Activated CD4-positive, alpha-beta memory T cell treated with anti-CD3 and anti-CD28 coated beads for 36 hours (primary cell): ENCODE measurements at places on chromosomes 16 and 17. TPM values are rescaled to one million over a fixed set of nuclear protein-coding genes. Genes with fewer than 3 reads are reported as not detected.

DNA sequence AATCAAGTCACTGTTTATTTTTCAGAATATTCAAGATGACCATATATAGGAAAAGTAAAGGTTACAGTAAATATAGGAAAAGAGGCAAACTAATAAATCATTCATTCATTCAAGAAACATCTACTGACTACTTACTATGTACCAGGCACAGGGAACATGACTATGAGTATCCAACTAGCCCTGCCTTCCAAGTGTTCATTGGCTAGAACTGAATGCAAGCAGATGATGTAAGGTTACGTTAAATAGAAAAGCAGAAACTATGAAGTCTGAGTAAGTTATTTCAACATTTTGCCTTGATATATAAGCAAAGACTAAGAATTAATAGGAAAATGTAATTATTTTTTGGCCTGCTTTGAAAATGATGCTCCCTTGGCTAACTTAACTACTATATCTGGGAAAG is 36.7 kb downstream of the SPAG9 start:
- DNase-seq = no peak

DNA sequence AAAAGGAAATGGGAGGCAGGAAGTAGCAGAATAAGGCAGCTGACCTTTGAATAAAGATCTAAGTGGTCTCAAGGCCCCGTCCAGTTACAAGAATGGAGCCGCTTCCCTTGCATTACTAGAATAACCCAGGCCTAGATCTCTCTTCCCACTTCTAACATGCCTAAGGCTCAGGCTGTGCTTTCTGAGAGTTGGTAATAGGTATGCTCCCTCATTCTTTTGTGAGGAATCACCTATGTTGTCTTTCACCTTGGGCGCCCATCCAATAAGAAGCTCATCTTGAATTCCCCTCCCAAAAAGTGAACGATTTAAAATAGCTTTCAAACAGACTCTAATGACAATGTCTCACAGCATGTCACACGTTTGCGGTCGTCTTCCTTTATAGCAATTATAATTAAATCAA is 101.2 kb downstream of the KCNJ2 start:
- DNase-seq = no peak

DNA sequence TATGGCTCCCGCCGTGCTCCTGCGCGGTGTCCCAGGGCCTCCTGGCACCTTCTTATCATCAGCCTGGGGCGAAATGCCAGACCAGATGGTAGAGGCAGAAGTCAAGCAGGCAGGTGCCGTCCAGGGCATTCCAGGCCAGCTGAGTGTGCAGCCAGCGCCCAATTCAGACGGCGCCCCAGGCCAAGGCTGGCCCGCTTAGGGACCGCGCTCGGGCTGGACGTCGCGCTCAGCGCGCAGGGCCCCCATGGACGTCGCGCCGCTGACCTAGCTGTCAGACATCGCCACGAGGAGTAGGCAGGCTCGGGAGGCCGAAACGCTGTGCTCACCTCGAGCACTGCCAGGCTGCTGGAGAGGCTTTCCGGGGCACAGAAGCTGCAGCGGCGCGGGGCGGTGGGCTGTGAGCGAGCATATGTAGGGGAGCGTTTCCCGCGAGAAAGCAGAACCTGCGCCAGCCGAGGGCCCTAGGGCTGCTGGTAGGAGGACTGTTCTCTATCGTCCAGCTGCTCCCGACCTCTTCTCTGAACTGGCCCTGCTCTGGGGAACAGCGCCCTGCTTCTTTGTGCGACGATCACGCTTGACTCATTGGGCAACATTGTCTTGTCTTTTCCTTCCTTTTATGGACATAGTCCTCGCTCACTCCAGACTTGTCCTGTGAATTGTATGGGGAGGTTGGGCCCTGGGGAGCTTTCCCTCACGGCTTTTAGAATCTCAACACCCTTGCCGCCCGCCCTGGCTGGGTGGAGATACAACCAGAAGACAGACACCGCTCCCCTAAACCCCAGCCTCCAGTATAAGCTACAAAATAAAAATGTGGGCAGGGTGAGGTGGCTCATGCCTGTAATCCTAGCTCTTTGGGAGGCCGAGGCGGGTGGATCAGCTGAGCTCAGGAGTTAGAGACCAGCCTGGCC is 8.4 kb upstream of the CA4 start:
- DNase-seq = no peak

GRCh38 chr17:82269882-82270500 is 3.5 kb downstream of the CSNK1D start:
- DNase-seq = no peak

DNA sequence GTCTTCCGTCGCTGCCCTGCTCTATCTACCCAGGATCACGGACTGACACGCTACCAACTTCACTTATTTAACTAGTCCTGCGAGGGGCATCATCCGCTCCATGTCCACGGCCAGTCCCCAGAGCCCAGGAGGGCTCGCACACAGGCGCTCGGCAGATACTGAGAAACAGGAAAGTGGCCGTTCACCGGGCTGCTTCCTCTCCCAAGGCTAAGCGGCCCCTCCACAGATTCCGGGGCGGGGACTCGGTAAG is 388 bp downstream of the OXLD1 start:
- peak; percentile 43 for DNase-seq

DNA sequence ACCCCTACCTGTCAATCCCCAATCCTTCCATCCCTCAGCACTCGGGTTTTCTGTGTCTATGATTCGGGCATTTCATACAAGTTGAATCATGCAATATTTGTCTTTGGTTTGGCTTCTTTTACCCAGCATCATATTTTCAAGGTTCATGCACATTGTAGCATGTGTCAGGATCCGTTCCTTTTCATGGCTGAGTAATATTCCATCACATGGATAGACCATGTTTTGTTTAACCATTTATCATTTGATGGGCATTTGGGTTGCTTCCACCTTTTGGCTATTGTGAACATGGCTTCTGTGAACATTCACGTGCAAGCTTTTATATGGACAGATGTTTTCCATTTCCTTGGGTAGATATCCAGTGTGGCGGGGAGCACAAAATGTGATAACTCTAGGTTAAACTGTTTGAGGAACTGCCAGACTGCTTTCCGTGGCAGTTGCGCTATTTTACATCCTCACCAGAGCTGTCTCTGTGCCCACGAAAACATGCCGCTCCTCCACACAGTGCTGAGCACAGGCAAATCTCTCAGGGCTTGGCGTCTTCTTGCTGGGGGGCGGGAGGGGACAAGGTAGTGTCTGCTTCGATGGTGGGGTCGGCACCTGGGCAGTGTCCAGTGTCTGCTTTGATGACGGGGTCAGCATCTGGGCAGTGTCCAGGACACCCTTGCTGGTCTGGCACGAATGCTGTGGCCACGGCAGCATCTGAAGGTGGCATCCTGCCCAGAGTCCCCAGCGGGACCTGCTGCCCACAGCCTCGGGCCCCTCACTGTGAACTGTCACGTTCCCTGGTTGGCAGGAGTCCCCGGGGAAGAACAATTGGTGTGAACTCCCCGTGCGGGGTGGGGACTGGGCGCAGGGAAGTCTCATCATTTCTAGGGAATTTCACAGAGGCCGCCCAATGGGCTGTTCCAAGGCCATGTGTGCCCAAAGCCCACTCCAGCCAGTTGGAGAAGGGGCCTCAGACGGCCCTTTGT is 32.4 kb upstream of the JPH3 start:
- DNase-seq = no peak

GRCh38 chr16:69438465-69438864 is 14.0 kb downstream of the CYB5B start:
- DNase-seq = no peak

The KRT28 gene
- not detected for total RNA-seq

The ZPBP2 gene
- total RNA-seq = 1.0 TPM

The SNX20 gene
- 56.9 TPM for total RNA-seq

The C16orf95 gene
- 10.9 TPM for total RNA-seq

The C16orf96 gene
- 0.07 TPM for total RNA-seq

The ADCY7 gene
- total RNA-seq = 100.0 TPM

The FBXW10 gene
- not detected for total RNA-seq
